Esophagus squamous epithelium (tissue), 5 donors: ENCODE measurements at places on chromosomes 2 and 18. TPM values are rescaled to one million over a fixed set of nuclear protein-coding genes. Genes with fewer than 3 reads are reported as not detected.

DNA sequence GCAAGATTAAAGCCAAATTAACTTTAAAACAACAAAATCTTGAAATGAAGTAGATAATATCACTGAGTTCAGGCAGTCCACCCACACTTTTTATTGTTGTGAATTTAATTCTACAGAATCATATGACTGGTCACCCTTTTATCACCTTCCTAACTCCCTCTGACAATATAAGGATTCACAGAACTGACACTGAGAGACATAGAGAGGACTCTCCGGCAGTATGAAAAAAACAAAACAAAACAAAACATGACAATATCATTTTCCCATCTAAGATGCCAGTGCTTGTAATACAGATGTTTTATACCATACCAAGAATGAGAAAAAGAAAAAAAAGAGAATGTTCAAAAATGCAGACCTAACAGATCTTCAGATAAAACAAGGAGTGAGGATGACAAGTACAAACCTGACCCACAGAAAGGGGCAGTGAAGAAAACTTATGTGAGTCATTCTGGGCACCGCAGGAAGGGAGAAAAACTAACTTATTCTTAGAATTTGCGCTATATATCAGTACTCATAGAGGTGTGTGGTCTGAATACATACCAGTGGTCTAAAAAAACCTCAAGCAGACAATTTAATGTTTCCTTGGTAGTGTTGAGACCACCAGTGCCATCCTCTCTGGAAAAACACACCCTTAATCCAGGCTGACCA, 136.6 kb downstream of the ZAP70 start:
- H3K27me3 ChIP-seq = no peaks in the 10 kb centered on the region
- no peak overlapping the region for H3K4me3 ChIP-seq
- no peak for DNase-seq
- H3K4me1 ChIP-seq = no peaks in the 10 kb centered on the region
- H3K36me3 ChIP-seq = no peaks in the 10 kb centered on the region
- no peak overlapping the region for H3K27ac ChIP-seq

DNA sequence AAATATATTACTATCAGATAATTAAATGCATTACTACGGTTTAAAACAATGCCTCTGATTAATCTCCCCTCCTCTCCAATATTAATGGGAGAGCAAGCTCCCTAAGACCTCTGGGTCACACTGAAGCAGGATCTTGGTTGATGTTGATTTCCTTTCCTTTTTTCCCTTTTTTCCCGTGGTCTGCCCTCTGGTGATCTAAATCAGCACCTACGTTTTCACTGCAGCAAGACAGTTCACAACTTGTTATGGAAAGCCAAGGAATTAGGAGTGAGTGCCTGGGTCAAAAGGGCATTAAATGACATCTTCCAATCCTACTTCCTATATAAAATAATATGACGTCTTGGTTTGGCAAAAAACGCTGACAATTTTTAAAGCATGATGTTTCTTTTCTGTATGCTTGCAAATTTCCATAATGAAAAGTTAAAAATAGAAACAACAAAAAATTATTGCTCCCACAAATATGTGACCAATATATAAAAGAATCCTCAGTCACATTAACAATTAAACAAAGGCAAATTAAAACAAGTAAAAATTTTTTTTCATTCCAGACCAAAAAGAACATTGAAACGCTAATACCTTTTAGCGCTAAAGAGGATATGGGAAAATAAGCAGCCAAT, 7.9 kb upstream of the CFAP36 start:
- no peaks in the 10 kb centered on the region for H3K27me3 ChIP-seq
- H3K4me1 ChIP-seq = peaks cover 3% of the 10 kb centered on the region
- no peaks in the 10 kb centered on the region for H3K36me3 ChIP-seq
- H3K27ac ChIP-seq = no peak overlapping the region
- H3K4me3 ChIP-seq = no peak overlapping the region

DNA sequence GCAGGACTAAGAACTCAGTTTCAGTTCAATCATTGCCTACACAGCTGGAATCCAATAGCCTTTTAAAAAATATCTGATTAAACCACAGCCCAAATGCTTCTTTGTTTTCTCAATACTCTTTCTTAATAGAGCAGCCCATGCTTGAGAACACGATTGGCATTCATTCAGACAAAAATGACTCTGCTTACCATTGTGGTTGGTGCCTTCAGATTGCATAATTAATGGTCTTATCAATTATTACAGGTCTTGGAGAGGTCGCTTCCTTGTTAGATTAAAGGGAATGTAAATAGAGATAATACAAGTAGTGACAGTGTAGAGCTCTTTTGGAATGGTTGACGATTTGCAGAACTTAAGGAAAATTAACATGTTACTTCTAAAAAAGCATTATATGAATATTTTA, 107.2 kb downstream of the RNF152 start:
- no peak overlapping the region for H3K4me3 ChIP-seq
- no peaks in the 10 kb centered on the region for H3K4me1 ChIP-seq
- no peak overlapping the region for H3K27ac ChIP-seq
- no peak for DNase-seq
- H3K27me3 ChIP-seq = no peaks in the 10 kb centered on the region

DNA sequence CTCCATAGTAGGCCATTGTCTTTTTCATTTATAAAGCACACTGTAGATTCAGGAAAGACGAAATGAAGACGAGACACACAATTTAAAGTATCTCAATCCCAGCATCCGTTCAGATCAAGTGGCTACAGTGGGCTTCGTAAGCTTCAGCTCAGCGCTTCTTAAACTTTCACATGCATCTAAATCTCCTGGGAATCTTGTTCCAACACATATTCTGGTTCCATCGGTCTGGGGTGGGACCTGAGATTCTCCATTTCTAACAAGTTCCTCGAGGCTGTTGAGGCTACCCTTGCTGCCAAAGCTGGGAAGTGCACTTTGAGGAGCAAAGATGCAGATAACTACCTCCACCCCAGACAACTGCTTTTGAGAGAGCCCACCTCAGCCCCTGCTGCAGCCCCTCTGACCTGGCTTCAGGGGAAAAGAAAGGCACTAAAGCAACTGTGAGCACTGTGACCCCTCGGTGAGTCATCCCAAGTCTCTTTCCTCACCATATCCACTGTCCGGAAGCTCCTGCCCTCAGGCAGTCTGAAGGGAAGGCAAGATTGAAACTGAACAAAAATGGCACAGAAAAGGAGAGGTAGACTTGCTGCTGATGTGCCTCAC, 201.1 kb upstream of the FBXO11 start:
- H3K27ac ChIP-seq = peak overlapping the region; percentile 59
- no peak for DNase-seq
- no peaks in the 10 kb centered on the region for H3K36me3 ChIP-seq

GRCh38 chr18:76443519-76444445, 51.3 kb downstream of the ZNF516 start:
- H3K27ac ChIP-seq = no peak overlapping the region
- H3K27me3 ChIP-seq = no peaks in the 10 kb centered on the region
- H3K36me3 ChIP-seq = peaks cover 22% of the 10 kb centered on the region
- peaks cover 30% of the 10 kb centered on the region for H3K4me1 ChIP-seq
- H3K4me3 ChIP-seq = no peak overlapping the region

GRCh38 chr2:26982102-26982742, 11.8 kb downstream of the MAPRE3 start:
- no peak overlapping the region for H3K27ac ChIP-seq
- H3K36me3 ChIP-seq = no peaks in the 10 kb centered on the region
- no peak overlapping the region for H3K4me3 ChIP-seq
- H3K27me3 ChIP-seq = no peaks in the 10 kb centered on the region
- H3K4me1 ChIP-seq = no peaks in the 10 kb centered on the region
- DNase-seq = no peak

GRCh38 chr2:15560140-15560987, 770 bp downstream of the NBAS start:
- H3K27ac ChIP-seq = peak overlapping the region; percentile 87
- H3K27me3 ChIP-seq = no peaks in the 10 kb centered on the region
- DNase-seq = no peak
- H3K36me3 ChIP-seq = no peaks in the 10 kb centered on the region
- peaks cover 35% of the 10 kb centered on the region for H3K4me1 ChIP-seq

DNA sequence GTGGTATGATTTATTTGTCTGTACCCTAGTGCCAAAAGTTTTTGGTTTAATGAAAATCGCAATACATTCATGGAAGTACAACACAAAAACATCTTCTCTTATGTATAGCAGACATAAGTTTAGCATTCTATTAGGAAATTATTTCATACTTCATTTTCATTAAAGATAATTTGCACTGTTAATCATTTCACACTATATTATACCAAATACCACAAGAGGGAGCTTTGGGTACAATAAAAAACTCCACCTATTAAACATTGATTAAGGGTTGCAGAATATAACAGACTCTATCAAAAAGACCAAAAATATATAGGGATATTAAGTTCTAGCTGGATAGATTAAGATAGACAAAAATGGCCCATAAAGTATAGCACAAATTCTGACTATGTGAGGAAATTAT, 79.0 kb downstream of the SLC66A3 start:
- H3K27ac ChIP-seq = no peak overlapping the region
- H3K36me3 ChIP-seq = no peaks in the 10 kb centered on the region
- DNase-seq = no peak

DNA sequence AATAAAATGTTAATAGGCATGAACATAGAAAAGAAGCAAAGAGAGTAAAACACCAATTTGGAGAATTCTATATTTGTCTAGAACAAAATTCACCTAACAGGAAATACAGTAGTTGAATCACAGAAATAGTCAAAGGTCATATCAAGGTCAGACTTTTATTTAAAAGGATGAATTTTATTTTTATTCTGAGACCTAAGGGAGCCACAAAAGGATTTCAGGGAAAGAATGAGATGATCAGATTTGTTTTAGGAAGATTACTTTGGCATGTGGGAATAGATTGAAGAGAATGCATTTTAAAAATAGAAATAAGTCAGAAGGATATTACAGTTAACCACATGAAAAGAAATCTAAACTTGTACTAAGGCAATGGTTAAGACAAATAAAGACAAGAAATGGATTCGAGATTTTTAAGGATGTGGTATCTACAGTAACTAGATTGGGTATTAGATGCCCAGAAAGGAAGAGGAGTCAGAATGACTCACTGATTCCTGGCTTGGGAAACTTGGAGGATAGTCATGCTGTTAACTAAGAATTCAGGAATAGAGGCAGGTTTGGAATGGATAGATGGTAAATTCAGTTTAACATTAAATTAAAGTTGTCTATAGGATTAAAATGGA, 56.0 kb downstream of the METTL4 start:
- peaks cover 11% of the 10 kb centered on the region for H3K4me1 ChIP-seq
- no peak overlapping the region for H3K4me3 ChIP-seq
- no peaks in the 10 kb centered on the region for H3K27me3 ChIP-seq
- no peaks in the 10 kb centered on the region for H3K36me3 ChIP-seq
- DNase-seq = no peak

DNA sequence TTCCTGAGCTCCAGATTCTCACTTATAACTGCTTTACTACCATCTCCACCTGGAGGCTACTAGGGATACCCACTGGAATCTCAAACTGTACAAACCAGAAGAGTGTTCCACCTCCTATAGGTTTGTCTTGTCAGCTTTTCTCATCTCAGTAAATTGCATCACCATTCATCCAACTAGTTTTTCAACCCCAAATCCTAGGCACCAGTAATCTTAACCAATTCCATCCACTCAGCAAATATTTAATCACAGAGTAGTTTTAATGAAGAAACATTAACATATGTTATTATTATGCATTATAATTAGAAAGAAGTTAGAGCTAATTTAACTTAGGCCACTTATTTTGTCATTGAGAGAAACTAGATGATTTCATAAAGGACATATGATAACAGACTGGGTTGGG, 635.0 kb downstream of the DCDC2C start:
- H3K27me3 ChIP-seq = no peaks in the 10 kb centered on the region
- H3K27ac ChIP-seq = no peak overlapping the region
- H3K4me3 ChIP-seq = no peak overlapping the region
- DNase-seq = no peak
- no peaks in the 10 kb centered on the region for H3K4me1 ChIP-seq

DNA sequence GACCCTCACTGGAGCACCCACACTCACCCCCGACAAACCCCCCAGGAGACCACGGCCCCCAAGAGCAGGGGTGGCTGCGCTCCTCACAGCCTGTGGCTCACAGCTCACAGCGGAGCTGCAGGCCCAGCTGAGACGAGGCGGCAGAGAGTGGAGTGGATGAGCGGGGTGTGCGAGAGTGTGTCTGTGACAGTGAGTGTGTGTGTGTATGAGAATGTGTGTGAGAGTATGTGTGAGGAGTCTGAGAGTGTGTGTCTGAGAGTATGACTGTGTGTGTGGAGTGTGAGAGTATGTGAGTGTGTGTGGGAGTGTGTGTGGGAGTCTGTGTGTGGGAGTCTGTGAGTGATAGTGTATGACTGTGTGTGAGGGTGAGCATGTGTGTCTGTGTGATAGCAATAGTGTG, 55.3 kb upstream of the ID2 start:
- H3K36me3 ChIP-seq = no peaks in the 10 kb centered on the region
- H3K27me3 ChIP-seq = no peaks in the 10 kb centered on the region
- H3K4me1 ChIP-seq = no peaks in the 10 kb centered on the region
- DNase-seq = no peak
- H3K27ac ChIP-seq = no peak overlapping the region

DNA sequence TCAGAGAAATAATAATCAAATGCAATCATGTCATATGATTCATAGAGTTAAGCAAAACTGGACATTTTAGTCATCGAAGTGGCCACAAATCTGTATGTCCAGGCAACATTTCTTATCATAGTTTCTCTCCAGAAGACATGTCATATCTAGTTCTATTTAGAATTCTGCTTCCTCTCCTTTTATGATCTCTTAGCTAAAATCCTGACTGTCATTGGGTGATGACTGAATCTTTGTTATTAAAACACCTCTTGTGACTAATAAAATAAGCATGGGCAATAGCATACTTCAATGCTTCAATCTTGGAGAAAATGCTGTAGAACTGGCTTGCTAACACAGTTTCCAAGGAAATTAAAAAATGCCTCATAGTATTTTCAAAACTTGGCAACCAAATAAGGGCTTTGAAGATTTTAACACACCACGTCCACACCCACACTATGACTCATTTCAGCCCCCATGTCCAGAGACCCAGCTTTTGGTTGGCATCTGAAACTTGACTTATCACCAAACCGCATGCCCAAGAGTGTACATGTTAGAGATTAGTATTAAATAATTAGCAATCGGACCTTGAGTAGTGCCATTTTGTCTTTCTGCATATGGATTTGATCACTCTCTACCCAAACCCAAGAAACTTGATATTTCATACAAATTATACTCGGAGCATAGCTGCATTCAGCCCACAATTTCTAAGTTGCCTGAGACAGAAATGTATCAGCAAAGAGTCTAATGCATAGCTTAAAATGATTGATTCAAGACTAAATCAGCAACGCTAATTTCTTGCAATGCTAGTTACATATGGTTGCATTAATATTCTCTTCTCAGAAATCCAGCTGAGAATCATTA, 106.5 kb upstream of the ETAA1 start:
- no peaks in the 10 kb centered on the region for H3K27me3 ChIP-seq
- no peaks in the 10 kb centered on the region for H3K36me3 ChIP-seq
- no peak for DNase-seq
- H3K4me3 ChIP-seq = no peak overlapping the region

Gene ATOH8
- total RNA-seq = 12.1 TPM

Gene TEKT4
- not detected for total RNA-seq

Gene KCNE4
- total RNA-seq = 0.27 TPM

Gene SLC38A11
- not detected for total RNA-seq

Gene SIX2
- total RNA-seq = 0.19 TPM

Gene COX5B
- 487 TPM for total RNA-seq

Gene KYNU
- 2.9 TPM for total RNA-seq

Gene SCN9A
- 1.1 TPM for total RNA-seq

Gene NEU2
- total RNA-seq = not detected
